HS-5 (cell line): ENCODE measurements at places on chromosomes 12 and 14.

GRCh38 chr12:102950107-102950949, 7.1 kb upstream of the ASCL1 start:
- DNase-seq: no peak

GRCh38 chr12:131611416-131612091, 99.3 kb upstream of the SFSWAP start:
- DNase-seq: no peak

- DNase-seq: peak; percentile 14
Measured at GRCh38 chr12:11228296-11228879, 41.1 kb downstream of the PRB3 start.

GRCh38 chr12:124578854-124579253, 11.4 kb upstream of the NCOR2 start:
- no peak for DNase-seq

- DNase-seq: no peak
Measured at GRCh38 chr12:5377997-5378592, 53.8 kb upstream of the NTF3 start.
